ENCODE measurements at places on chromosomes 2 and 18.

DNA sequence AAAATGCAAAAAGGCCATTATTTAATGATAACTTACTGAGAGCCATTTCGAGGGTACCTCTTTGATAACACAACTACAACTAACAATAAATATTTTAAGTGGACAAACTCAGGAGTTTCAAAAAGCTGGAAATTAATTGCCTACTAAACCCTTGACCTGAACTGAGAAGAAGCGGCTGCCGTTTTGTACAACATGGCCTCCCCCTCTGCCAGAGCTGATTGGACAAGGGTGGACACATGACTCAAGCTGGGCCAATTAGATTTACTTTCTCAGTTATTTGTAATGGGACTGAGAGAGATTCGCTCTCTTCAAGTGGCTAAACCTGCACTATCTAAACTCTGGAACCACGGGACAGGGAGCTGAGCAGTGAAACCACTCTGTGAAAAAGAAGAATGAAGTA lies 135.9 kb upstream of the SERPINE2 start:
- DNase-seq: no peak

DNA sequence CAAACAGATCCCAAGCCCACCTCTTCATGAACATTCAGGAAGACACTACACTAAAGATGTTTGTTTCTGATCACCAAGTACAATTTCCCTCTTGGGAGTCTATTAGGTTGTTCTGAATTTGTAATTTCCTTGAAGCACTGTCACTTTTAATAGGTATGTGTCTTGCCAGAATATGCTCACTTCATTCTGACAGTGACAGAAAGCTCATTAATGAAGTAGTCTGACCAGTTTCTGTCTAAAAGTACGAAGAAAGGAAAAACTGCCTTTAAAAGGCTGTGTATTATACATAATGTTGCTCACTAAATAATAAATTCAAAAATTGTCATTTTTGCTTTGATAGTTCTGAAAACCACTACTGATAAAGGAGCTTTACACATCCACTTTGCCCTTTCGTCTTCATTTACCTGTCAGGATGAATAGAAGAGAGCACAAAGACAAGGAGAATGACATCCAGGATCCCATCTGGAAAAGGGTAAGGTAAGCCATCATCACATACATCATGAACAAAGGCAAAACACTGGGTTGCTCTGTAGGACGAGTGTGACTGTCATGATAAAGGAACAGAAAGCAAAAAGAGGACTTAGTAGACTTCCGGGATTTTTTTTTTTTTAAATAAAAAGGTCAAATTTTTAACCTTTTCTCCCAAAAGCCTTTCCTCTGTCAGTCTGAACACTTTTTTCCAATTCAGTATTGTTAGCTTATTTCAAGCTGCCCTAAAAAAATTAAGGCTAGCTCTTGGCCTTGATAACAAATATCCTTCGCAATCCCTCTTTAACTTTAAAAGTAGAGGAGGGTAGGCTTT lies 103.4 kb downstream of the METTL8 start:
- no peak for DNase-seq

DNA sequence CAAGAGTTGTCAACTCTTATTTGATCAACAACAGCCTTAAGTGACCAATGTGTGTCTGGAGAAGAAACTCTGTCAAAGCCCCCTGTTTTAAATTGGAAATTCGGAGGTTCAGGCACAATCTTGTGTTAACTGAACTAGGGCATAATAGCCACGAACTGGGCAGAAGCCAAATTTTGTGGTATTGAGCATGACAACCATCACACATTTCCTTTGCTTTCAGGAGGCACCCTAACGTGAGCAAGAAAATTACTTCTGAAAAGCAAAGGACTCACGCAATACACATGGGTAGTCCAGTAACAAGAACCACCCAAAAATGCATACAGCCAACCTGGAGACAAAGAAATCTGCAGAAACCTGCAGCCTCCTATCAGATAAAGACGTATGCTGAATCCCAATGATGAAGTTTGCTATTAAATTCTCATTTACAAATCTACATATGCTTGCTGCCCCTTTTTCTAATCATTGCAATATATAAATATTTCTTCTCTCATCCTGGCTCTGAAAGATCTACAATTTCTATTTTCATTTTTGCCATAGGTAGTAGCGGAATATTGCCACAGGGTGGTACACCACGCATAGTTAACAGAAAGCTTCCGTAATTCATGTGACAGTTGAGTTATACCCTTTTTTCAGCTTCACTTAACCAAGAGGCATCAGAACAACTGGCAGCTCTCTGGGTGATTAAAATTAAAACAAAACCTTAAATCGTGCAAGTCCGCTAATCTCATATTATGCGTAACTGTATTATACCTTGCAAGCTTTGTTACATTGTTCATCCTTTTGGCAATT lies 495.8 kb downstream of the NRXN1 start:
- peak; percentile 3 for DNase-seq

GRCh38 chr2:215293879-215294278 lies 18.0 kb upstream of the ATIC start:
- DNase-seq: no peak

DNA sequence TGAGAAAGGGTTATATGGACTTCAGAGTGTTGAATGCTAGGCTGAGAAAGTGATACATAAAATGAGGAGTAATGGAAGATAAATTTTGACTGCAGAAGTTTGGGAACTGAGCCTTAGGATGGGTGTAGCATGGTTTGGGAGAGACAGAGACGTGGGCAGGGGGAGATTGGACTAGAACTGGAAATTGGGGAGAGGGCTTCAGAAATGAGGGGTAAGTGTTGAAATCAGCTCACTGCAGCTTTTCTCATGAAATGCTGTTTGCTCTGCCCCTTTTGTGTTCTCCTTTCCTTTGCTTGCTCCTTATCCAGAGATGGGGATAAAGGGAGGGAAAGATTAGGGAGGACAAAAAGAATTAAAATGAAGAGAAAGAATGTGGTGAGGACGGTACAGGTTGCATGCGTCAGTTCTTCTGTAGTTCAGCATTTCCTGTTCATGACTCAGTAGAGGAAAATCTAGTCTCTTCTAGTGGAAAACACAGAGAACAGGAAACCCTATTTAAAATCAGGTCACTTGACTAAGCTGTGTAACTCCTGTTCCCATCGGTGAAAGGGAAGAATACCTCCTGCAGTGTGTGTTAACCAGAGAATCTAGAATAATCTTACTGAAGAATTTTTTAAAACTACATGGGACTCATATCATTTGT lies 105.6 kb downstream of the CRIM1 start:
- peak; percentile 67 for DNase-seq

All from GM04504 (cell line).